Suppressor macrophage treated with lipopolysaccharide for 4 hours (primary cell): ENCODE measurements at places on chromosomes 5 and 9.

- DNase-seq, result peak; percentile 65
Measured at GRCh38 chr9:91903126-91903911, 46.7 kb downstream of the ROR2 start.

GRCh38 chr9:37752642-37753488, 740 bp upstream of the TRMT10B start:
- no peak for DNase-seq

DNA sequence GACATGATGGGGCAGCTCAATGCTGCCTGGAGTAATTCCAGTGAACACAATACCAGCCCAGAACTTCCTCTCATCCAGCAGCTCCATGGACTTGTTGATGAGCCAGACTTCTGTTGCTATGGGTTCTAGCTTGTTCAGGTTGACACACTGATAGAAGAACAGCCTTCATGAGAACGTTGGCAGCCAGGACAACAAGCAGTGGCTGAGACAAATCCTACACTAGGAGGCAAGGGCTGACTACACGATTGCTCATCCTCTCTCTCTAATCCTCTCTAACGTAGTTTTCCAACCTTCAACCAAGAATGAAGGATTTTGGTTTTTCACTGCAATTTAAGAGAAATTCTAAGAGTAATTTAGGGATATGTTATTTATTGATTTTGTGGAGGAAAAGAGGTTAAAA, 67.8 kb downstream of the NIPSNAP3B start:
- no peak for DNase-seq

DNA sequence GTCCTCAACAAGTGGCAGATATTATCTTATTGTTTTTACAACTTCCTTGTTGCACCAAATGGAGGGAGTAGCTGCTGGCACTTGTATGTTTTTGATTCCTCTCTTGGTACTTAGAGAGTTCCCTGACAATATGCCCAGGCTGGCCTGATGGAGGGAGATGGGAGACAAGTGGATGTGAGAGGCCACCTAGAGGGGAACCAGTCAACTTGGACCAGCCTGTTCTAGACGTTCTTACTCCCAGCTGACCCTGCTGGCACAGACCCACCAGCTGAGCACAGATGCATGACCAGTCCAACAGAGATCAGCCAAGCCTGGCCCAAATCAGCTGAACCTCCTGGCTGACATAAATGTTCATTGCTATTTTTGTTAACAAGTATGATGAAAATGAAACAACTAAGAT, 60.9 kb upstream of the GDNF start:
- no peak for DNase-seq

DNA sequence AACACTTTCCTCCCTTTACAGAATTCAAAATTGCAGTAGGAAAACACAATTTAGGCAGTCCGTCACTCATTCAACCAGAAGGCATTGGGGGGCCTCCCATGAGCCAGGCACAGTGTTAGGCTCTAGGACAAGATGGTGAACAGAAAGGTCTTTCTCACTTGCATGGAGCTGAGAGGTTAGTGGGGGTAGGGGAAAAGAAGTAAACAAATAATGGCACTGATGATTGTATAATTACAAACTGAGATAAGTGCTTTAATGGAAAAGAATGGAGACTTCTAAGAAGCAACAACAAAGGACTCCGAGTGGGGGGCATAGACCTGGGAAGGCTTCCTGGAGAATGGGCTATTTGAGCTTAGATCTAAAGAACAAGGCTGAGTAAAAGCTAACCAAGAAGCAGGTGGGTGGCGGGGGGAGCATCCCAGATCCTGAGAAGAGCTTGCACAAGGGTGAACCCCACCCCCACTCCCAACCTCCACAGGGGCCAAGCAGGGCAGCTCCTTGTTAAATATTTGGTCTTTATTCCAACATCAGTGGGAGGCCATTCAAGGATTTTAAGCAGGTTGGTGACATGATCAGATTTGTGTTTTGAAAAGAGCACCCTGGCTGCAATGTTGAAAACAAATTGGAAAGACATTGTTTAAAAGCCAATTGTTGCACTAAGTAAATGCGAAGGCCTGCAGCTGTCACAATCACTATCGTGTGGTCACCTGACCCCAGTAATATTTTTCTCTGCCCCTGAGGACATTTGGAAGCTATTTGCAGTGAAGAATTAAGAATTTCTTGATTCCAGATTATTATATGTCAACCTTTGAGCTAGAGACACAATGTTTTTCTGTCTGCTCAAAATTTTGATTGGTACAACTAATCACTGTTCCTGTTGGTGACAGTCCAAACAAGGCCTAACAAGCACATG, 73.9 kb upstream of the EFNA5 start:
- no peak for DNase-seq

DNA sequence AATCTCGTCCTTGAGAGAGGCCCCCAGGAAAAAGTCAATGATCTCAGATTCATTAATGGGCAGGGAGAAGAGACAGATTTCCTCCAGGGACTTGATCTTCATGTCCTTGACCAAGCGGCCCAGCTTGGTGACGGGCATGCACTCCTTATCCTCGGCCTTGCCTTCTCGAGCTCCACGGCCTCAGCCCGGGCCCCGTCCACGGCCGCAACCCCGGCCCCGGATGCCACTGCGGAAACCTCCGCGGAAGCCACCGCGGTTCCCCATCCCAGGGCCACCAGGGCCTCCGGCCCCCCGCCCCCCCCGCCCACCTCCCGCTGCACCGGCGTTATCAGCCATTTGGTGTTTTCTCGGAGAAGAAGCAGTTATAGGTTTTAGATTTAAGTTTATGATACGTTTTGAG, 18.3 kb downstream of the INVS start:
- DNase-seq, result no peak

- DNase-seq, result no peak
Measured at GRCh38 chr5:123700624-123701287, 188.8 kb downstream of the CSNK1G3 start.

GRCh38 chr5:159928122-159928909, 12.0 kb downstream of the ADRA1B start:
- DNase-seq, result no peak

DNA sequence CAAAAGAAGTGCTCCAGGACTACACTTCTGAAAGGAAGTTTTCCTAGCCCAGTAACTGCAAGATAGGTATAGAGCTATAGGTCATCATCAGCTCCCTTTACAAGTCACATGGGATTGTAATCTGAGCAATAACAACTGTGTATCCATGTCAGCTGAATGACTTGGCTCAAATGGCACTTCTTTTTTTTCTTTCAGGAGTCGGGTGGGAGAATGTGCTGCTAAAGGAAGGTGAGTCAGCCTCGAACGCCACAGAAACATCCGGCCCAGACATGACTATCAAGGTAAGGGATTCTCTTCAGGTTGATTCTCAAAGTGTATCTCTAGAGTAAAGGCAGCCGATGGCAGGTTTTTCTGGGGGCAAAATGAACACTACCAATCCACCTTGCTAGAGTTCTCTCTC, 192.2 kb downstream of the C9orf152 start:
- no peak for DNase-seq

GRCh38 chr9:8579661-8580060, 780.1 kb upstream of the DMAC1 start:
- DNase-seq, result no peak

GRCh38 chr9:17531642-17532254, 47.1 kb upstream of the SH3GL2 start:
- peak; percentile 53 for DNase-seq

DNA sequence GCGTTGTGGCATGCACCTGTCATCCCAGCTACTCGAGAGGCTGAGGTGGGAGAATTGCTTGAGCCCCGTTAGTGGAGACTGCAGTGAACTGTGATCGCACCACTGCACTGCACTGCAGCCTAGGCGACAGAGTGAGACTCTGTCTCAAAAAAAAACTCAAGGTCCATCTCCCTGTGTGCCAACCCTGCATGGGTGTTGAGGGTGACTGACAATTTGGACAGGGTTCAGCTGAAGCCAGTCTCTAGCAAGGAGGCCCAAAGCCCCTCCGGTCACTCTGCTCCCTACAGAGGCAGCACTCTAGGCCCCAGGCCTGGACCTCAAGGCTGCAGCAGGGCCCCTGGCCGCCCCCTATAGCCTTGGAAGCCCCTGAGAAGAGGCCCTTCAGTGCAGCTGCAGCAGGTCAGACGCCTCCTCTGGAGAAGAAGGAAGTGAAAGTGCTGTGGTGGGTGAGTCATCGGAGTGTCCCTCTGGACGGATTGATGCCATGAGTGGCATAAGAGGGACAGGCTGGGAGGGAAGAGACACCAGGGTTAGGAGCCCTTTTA, 39.2 kb upstream of the NEK6 start:
- peak; percentile 95 for DNase-seq

DNA sequence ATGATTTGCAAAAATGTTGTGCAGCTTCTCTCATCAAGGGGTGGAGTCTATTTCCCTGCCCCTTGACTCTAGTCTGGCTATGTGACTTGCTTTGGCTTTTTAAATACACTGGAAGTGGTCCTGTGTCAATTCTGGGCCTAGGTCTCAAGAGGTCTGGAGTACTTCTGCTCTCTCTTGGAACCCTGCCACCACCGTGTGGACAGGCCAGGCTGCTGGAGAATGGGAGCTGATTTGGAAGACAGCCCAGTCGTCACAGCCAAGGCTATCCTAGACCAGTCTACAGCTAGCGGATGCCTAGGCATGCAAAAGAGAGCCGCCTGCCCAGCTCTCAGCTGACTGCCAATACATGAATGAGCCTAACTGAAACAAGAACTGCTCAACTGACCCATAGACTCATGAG, 56.7 kb upstream of the CLINT1 start:
- DNase-seq, result no peak

DNA sequence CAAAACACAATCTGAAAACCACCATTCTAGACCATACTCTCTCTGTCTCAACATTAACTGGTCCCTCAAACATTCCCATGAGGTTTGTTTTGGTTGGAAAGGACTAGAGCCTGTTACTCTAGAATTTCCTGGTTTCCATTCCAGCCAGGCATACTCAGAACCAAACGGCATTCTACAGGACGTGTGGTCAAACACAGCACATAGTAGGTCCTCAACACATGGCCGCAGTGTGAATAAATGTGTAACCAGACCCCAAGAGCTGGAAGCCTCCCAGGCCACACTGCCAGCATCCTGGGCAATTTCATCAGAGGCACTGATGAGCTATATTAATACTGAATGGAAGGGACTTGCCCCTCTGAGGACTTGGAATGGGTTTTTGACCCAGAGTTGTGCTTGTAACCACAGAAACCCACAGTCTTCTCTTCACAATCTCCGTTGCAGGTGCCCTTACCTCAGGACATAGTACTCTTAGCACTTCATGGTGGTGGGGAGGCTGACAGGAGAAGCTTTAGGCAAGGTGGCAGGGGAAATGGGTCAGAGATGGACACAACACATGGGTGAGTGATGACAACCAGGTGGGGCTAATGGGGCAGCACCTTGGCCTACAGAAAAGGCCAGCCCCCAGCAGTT, 66.0 kb downstream of the ZNF366 start:
- DNase-seq, result no peak

DNA sequence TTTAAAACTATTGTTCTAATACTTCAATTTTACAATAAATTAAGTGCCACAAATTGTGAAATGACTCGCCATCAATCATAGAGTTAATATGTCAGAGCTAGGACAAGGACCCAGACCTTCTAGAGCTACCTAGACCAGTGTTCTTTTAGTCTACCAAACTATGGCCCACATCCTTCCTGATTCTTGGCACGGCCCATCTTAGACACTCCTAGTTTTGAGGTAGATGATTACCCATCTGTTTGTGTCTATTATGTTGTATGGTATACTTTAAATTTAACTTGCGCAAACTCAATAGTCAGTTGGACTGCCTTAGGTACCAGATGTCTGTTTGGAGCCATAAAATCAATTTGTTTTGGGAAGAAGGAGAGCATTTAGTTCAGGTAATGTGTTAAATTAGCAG, 17.5 kb downstream of the CDC26 start:
- no peak for DNase-seq

GRCh38 chr5:166086568-166086967, 2204.9 kb upstream of the WWC1 start:
- no peak for DNase-seq

DNA sequence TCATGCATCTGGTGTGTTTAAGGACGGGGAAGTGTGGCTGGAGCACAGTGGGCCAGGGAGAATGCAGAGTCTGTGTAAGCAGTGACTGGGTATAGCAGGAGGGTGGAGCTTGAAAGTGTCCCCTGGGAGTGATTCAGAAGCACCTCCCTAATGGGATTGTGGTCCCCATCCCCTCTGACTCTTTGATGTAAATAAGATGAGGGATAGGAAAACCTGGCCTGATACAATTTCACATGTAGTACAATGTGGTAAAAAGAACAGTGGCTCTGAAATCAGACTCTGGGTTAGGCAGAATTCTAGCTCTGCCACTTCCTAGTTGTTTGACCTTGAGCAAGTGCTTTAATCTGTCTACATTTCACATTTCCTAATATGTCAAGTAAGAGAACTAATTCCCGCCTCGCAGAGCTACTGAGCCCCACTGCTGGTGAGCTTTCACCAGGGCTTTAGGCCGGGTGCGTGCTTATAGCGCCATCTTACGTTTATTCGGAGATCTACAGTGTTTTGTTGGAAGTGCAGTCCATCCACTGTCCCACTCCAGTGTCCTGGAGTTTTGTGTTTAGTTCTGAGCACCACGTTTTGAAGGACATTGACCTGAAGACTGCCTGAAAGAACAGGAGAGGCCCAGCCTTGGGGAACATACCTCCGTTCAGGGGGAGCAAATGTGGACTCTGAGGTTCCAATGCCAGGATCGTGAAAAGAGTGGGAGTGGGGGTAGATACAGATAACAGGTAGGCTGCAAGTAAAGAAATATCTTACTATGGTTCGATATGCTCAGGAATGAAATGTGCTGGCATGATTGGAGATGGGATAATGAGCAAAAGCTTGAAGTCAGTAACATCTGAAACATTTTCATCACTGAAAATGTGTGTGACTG, 51.2 kb upstream of the TESK1 start:
- DNase-seq, result peak; percentile 82

GRCh38 chr5:89351975-89352374, 469.0 kb upstream of the MEF2C start:
- DNase-seq, result no peak

DNA sequence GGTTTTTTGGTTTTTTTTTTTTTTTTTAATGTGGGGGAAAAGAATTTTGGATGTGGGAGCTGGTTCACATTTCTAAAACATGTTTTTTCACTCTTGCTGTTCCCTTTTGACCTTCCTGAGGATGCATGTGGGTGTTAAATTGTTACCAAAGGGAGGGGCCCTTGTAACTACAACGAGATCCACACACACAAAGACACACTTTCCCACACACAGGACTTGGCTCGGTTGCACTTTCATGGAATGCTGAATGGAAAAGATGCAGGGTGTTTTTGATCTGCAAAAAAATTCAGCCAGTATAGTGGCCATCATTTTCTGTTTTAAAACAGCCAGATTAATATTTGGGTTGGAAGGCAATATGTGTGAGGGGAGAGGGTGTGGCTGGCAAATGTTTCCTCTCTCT, 576.9 kb downstream of the EBF1 start:
- no peak for DNase-seq
